Aorta (tissue), 5 donors: ENCODE measurements at places on chromosomes 4 and X. TPM values are rescaled to one million over a fixed set of nuclear protein-coding genes. Genes with fewer than 3 reads are reported as not detected.

Gene GABRG1
- not detected for polyA plus RNA-seq

DNA sequence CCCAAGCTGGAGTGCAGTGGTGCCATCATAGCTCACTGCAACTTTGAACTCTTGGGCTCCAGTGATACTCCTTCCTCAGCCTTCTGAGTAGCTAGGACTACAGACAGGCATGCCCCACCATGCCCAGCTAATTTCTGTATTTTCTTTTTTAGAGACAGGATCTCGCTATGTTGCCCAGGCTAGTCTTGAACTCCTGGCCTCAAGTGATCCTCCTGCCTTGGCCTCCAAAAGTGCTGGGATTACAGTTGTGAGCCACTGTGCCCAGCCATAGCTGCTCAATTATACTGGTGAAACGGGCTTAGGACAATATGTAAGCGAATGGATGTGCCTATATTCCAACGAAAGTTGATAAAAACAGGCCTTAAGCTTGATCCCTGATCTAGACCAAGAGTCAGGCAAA is 13.1 kb downstream of the CASP3 start:
- DNase-seq: no peak
- no peaks in the 10 kb centered on the region for H3K4me1 ChIP-seq
- no peak overlapping the region for H3K4me3 ChIP-seq
- no peak overlapping the region for H3K27ac ChIP-seq

DNA sequence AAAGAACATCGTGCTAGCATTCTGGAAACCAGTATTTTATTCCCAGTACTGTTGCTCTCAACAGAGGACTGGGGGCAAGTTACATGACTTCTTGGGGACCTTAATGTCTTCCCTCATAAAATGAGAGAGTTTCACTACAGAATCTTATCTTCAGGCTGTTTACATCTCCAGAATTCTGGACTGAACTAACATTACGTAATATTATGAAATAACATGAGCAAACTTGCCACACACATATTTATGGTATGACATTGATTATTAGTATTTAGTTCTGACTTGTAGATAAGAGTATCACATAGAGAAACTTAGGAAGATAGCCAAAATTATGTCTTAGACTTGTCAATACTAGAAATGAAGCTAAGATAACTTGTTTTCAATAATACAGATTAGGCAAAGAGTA is 68.0 kb downstream of the NFKB1 start:
- no peaks in the 10 kb centered on the region for H3K27me3 ChIP-seq
- H3K4me1 ChIP-seq: no peaks in the 10 kb centered on the region
- H3K4me3 ChIP-seq: no peak overlapping the region
- H3K27ac ChIP-seq: no peak overlapping the region

GRCh38 chr4:25535701-25536473 is 119.8 kb upstream of the SLC34A2 start:
- no peaks in the 10 kb centered on the region for H3K36me3 ChIP-seq
- H3K27me3 ChIP-seq: no peaks in the 10 kb centered on the region
- no peak overlapping the region for H3K4me3 ChIP-seq
- no peaks in the 10 kb centered on the region for H3K4me1 ChIP-seq
- H3K27ac ChIP-seq: no peak overlapping the region
